PC-9 (cell line): ENCODE measurements at places on chromosomes 4 and X. TPM values are rescaled to one million over a fixed set of nuclear protein-coding genes. Genes with fewer than 3 reads are reported as not detected.

DNA sequence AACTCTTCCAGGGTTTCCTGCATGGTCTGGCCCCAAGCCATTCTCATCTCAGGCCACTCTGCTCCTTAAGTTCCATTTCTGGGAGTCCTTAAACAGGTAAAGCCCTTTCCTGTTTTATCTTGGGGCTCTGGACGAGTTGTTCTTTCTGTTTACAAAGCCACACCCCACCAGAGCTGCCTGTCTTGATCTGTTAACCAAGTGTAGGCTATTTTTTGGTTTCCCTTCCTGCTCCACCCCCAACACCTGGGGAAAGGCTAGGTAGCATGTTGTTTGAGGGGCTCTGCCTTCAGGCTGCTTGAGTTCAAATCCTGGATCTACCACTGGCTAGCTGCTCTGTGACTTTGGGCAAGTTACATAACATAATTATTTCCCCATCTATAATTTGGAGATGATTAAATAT lies 40.0 kb downstream of the ERVMER34-1 start:
- no peak overlapping the region for H3K27ac ChIP-seq
- no peak overlapping the region; the same call in 1 of the 2 replicates for H3K4me3 ChIP-seq
- no peaks in the 10 kb centered on the region for H3K27me3 ChIP-seq
- no peak for DNase-seq
- peaks cover 29% of the 10 kb centered on the region for H3K36me3 ChIP-seq
- H3K4me1 ChIP-seq, result peaks cover 23% of the 10 kb centered on the region

- peak overlapping the region; percentile 71 for H3K27ac ChIP-seq
- peak overlapping the region; percentile 89 for H3K4me3 ChIP-seq
- no peaks in the 10 kb centered on the region for H3K27me3 ChIP-seq
Measured at GRCh38 chrX:30888526-30889146, 418 bp downstream of the TAB3 start.

DNA sequence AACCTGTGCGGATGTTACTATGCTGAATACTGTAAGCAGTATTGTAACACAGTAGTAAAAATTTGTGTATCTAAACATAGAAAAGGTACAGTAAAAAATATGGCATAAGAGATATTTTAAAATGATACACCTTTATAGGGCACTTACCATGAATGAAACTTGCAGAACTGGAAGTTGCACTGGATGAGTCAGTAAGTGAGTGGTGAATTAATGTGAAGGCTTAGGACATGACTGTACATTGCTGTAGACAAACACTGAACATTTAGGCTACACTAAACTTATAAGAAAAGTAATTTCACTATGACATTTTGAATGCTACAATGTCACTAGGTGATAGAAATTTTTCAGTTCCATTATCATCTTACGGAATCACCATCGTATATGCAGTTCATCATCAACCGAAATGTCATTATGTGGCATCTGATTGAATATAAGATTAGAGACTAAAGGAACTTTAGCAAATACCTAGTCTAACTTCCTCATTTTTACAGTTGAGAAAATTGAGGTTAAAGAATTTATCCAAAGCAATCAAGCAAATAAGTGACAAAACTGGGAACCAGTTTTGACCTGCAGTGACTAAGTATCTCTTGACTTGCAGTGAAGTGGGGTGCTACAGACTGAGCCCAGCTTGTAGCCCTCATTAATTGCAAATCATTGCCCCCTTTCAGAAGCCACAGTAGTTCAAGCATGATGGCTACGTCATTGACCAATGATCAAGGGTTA lies 55.3 kb downstream of the EGF start:
- peak; percentile 92 for DNase-seq
- H3K4me1 ChIP-seq, result peaks cover 37% of the 10 kb centered on the region
- no peaks in the 10 kb centered on the region for H3K36me3 ChIP-seq
- peak overlapping the region; percentile 49 for H3K4me3 ChIP-seq
- peak overlapping the region; percentile 96 for H3K27ac ChIP-seq

GRCh38 chr4:140904904-140905303 lies 148.7 kb upstream of the TBC1D9 start:
- no peaks in the 10 kb centered on the region for H3K36me3 ChIP-seq
- no peak overlapping the region for H3K4me3 ChIP-seq
- no peak overlapping the region for H3K27ac ChIP-seq
- no peaks in the 10 kb centered on the region for H3K27me3 ChIP-seq
- H3K4me1 ChIP-seq, result no peaks in the 10 kb centered on the region

DNA sequence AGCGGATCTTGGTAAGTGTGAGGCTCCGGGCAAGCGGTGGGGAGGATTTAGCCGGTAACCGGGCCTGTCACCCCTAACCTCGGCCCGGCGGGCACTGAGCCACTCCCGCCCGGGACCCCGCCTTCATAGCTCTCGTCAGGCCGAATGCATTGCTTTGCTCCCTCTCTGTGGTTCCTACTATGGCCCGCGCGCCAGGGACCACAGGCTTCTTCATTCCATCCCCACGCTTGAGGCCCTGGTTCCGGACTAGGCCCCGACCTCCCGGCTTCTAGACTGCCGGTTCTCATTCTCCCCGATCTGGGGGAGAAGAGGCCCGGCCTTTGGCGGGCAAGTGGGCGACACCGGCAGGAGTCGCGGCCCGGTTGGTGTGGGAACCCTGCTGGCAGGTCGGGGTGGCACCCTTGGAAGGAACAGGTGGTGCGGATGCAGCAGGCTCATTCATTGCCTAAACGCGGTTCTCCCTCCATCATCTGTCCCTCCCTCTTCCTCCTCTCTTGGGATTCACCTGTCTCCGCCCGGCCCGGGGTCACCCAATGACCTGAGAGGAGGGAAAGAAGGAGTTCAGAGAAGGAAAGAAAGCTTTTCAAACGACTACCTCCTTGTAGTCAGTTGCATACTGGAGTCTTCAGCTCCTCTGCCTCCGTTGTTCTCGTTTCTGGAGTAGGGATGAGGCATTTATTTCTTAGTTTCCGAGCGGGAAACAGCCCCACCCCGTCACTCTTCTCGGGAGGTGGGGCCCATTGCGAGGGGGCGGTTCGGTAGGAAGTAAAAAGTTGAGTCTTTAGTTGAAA lies at the start of gene NDUFC1:
TSS of gene NDUFC1 (minus strand) at position 657 of the 791 bp plus-strand sequence. CDS start 6,679 bp downstream, outside the sequence.
- H3K27me3 ChIP-seq, result no peaks in the 10 kb centered on the region
- peaks cover 7% of the 10 kb centered on the region for H3K36me3 ChIP-seq
- peak within 1 kb of the TSS; percentile 83 for H3K27ac ChIP-seq
- H3K4me1 ChIP-seq, result peaks cover 24% of the 10 kb centered on the region

GRCh38 chr4:186481998-186482790 lies 73.2 kb downstream of the MTNR1A start:
- DNase-seq, result no peak
- no peaks in the 10 kb centered on the region for H3K36me3 ChIP-seq
- no peak overlapping the region for H3K27ac ChIP-seq
- no peaks in the 10 kb centered on the region for H3K4me1 ChIP-seq
- peaks cover 33% of the 10 kb centered on the region for H3K27me3 ChIP-seq

GRCh38 chr4:37872310-37872988 lies 18.4 kb upstream of the TBC1D1 start:
- DNase-seq, result no peak
- H3K27me3 ChIP-seq, result no peaks in the 10 kb centered on the region
- H3K36me3 ChIP-seq, result no peaks in the 10 kb centered on the region
- H3K27ac ChIP-seq, result no peak overlapping the region

GRCh38 chr4:160184884-160185283 lies 1082.0 kb downstream of the RAPGEF2 start:
- no peak overlapping the region for H3K4me3 ChIP-seq
- DNase-seq, result no peak
- H3K4me1 ChIP-seq, result no peaks in the 10 kb centered on the region
- H3K27ac ChIP-seq, result no peak overlapping the region

Gene USP17L15
- total RNA-seq, result not detected in 2 replicates

Gene DCLK2
- total RNA-seq, result 0.41 and 0.73 TPM in 2 replicates

Gene GLRA3
- 0.39 TPM in 1 of 2 replicates, not detected in the other for total RNA-seq

Gene FAM149A
- 0.26 and 0.80 TPM in 2 replicates for total RNA-seq
